ENCODE measurements at places on chromosomes 12 and 14.

DNA sequence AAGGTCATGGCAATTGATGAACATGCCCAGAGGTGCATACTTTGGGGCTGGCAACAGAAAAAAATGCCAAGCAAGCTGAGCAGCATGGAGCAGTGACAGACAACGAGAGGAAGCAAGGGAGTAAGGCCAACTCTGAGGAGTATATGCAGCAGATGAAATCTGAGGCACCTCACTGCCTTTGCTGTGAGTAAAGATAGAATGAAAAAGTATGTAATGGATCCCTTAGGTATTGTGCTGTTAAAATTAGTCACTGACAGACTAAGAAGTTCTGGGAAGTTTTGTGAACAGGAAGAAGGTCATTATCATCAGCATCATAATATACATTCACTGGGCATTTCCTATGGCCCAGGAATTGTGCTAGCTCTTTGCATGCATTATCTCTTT, 269.9 kb downstream of the DUSP6 start:
- no peak for DNase-seq

DNA sequence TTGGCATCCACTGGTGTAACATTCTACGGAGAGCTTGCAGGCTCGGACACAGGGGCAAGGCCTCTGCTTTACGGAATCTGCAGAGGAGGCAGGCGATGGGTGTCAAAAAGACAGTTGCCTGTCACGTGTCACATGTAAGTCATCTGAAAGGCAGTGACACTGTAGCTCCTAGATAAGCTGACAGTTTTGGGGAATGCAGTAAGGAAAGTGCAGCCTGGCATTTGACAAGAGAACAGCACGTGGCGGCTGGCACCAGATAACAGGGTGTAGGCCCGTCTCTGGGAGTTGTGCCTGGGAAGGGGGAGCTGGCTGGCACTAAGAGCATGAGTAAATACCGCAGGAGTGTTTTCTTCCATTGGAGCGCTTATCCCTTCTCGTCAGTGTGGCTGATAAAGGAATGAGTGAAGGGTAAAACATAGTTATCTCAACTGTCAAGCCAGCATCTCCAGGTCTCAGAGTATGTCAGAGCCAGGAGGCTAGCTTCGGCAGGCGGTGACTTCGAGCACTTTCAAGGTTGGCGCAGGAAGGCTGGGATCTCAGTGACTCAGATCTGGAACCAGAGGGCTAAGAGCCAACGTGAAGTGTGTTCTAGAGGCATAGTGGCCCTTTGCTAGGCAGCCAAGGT, 26.1 kb downstream of the ADCK1 start:
- no peak for DNase-seq

- no peak for DNase-seq
Observed at GRCh38 chr12:78037707-78038106, 207.0 kb downstream of the NAV3 start.

- DNase-seq = no peak
Observed at GRCh38 chr14:89514601-89515000, 97.6 kb upstream of the FOXN3 start.

DNA sequence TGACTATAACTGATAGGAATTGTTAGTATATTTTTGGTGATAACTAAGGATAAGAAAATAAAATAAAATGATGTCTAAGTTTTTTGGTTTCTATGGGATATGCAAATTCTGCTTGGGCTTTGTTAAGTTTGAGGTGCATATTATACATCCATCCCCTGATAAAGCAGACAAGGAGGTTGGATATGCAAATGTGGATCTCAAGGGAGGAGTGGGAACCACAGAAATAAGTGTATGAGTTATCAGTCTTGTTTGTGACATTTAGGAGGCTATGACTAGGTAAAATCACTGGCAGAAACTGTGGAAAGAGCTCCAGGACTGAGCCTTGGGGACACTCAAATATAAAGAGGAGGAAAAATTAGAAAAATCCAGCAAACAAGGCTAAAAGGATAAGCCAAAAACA, 719.4 kb downstream of the RERGL start:
- no peak for DNase-seq

GRCh38 chr12:31479516-31480210, 111.3 kb downstream of the DENND5B start:
- DNase-seq = no peak

GRCh38 chr12:80120994-80121393, 21.7 kb downstream of the OTOGL start:
- DNase-seq = no peak

DNA sequence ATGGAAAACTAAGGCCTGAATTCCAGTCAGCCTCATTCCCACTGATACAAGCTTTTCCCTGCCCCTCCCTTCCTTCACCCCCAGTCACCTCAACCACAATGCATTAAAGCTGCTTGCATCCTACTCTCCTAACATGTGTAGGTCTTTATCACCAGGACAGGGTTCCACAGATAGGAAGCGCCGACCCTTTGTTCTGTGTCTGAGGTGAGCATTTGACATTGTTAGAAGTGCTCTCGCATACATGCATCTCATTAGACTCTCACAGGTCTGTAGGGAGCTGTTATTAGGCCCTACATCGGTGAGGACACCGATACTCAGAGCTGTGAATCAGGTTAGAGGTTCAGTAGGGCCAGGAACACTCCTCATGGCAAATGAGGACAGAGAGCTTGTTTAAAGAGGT, 13.2 kb upstream of the EDDM3A start:
- no peak for DNase-seq

DNA sequence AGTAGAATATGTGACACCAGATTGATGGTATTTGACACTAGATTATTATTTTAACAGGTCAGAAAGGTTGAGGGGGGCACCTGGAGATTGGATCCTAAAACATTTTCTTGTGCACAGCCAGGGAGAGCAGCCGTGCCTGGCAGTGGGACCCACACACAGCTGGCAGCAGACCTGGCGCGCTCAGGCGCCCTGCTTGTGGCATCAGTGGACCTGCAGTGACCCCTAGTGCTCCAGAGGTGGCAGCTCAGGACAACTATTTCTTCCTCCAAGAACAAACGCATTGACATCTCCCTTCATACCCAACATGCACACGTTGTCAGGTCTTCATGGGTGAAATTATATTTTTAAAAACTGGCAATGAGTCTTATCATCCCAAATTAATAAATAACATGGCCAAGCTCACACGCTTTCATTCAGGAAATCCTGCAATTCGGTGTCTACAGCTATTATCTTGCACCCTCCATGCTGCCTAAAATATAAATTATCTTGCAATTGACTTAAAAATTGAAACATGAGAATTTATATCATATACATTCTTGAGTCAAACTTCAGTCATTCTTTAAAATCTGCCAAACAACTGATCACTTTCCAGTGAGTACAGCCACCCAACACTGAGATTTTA, 7.7 kb upstream of the TMEM132D start:
- DNase-seq = peak; percentile 50

DNA sequence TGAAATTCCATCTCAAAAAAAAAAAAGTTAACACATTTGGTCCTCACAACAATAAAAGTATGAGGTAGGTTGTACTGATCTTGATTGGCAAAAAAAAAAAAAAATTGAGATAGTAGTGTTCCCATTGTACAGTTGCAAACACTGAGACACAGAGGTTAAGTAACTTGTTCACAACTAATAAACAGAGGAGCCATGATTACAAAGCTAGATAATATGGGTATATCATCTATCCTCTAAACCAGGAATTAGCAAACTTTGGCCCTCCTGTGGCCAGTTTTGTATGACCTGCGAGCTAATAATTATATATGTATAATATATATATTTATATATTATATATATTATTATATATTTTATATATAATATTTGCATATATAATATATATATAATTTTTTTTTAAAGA, 2.3 kb upstream of the PSME1 start:
- no peak for DNase-seq

DNA sequence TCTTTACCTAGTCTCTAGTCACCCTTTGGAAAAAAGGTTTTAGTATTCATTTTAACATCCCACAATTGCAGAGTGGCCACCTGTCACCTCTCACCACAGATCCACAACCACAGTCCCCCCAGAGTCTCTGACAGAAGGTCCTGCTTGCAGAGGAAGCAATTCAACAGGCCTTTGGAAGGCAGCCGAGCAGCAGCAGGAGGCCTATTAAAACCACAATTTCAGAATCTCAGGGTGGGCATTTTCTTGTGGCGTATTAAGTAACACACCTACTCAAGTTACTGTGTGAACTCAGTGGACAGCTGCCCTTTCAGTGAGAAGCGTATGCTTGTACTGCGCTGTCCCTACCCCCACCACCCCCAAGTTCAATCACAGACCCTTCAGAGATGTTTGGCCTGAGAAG, 234.0 kb upstream of the HMGA2 start:
- no peak for DNase-seq

GRCh38 chr12:76874491-76875190, 4.2 kb downstream of the CSRP2 start:
- no peak for DNase-seq

- no peak for DNase-seq
Observed at GRCh38 chr12:104495786-104496185, 39.0 kb downstream of the CHST11 start.

All from activated CD4-positive, alpha-beta T cell treated with anti-CD3 and anti-CD28 coated beads, Interleukin-2, Interleukin-6, amounts not matched to agents 100 ng/mL and 50 ng/mL, durations not matched to agents 16 hours and 8 hours (primary cell).